ENCODE measurements at places on chromosomes 3 and 15.

DNA sequence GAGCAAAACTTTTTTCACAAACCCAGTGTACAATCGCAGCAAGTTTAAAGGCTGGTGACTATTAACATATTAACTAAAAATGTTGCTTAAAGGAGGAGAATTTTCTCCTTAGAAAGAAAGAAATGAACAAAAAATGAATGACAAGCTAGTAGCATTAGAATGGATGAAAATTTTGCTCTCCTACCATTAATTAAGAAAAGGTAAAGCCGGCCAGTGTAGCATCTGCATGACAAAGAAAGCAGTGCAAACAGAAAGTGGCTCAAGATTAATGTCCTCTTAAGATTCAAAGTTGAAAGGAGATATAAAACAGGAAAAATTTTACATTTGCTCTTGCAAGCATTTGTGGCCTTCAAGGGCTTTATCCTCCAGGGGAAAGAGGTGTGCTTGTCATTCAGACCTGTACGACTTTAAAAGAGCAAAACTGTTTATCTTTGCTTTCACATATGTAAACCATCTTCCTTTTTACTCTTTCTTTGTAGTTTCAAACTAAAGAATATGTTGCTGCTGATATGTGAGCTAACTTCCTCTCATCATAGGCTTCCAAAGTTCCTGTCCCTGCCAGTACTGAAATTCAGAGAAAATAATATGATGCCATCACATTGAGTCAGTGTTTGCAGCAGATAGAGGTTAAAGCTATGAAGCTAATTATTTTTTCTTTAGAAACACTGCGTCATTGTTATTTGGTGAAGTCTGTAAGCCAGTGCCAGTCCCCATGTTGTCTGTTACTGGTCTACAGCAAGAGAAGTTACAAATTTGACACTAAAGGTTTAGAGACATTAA lies 439.1 kb upstream of the GRM7 start:
- no peak for DNase-seq

GRCh38 chr15:20356444-20356910 lies 185.1 kb downstream of the GOLGA6L6 start:
- peak; percentile 55 for DNase-seq

- no peak for DNase-seq
These were observed 405.9 kb downstream of the SOX2 start for GRCh38 chr3:182117583-182117982.

DNA sequence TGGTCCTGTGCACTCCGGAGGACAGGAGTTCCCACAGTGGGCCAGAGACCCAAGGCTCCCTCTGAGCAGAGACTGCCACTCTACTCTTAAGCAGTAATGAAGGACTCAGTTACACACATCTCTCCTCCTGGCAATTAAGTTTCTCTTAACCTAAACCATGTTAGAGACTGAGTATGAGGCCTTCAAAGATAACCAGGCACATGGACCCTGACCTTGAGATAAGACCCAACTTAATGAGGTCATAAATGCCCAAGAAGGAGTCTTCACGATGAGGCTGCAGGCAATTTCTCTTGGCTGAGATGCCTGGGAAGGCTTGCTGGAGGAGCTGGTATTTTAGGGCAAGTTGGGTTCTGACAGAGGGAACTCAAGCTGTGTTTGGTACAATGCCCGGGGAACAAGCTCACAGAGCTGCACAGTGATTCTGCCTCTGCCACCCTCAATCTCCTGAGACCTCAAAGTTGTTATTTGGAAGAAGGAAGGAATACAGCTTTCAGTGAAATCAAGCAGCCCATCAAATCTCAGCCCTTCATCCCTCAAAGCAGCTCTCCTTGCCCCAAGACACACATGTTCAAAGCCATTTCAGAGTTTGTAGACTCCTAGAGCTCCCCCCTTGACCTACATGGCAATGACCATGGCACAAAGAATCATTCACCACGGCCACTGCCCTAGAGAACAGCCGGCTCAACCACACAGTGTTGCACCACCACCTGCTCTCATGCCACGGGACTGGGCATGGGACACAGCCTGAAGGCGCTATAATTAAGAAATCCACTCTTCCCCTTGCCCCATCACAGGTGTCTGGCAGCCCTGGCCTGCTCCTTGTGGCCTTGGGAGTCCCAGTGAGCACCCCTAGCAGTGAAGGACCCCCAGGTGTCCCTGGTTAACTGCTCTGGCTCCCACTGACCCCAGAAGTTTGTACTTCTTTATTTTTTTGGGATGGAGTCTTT lies 7.1 kb downstream of the RMDN3 start:
- no peak for DNase-seq

DNA sequence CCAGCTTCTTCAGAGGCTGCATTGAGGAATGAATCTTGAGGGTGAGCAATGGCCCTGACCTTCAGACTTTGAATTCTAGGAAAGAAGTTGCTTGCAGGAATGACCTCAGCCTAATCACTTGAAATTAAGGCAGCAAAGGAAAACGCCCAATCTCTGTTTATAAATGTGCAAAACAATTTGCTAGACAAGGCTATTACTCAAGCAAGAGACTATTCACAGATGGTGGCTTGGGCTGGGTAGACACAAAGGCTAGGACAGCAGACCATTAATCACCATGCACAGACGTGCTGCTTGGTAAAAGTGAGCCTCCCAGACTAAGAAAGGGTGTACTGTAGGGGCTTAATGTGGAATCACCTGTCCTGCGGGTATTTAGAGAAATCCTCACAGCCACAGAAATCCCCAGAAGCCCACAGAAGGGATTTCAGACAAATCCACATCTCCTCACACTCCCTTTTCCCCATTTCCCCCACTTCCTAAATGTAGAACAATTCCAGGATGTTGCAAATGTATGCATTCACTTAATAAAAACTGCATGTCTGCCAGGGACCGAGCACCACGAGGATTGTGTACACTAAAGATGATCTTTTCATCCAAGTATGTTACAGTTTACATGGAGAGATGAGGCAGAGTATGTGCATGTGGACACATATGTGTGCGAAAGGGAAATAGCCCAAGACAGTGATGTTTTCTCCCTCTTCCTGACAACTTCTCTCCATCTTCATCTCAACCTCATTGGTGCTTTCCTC lies 259.5 kb downstream of the THSD4 start:
- no peak for DNase-seq

- no peak for DNase-seq
These were observed 613.0 kb downstream of the CADM2 start for GRCh38 chr3:85571835-85572234.

GRCh38 chr3:128548426-128549282 lies 55.7 kb upstream of the GATA2 start:
- no peak for DNase-seq

- no peak for DNase-seq
These were observed 1.7 kb upstream of the TGM5 start for GRCh38 chr15:43268111-43269105.

DNA sequence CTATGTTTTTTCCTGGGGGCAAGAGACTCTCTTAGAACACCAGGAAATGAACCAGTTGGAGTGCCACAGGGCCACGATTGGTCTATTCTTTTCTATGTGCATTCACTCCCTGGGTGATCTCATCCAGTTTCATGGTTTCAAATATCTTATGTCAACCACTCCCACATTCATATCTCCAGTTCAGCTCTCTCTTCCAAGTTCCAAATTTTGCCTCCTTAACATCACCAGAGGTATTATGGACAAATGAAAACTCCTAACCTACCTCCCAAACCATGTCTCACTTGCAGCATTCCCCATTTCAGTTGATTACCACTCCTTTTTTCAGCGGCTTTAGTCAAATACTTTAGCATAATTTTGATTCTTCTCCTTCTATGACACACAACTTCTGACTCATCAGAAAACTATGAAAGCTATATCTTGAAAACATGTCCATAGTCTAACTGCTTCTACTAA lies 203.1 kb upstream of the SEMA6D start:
- no peak for DNase-seq

- no peak for DNase-seq
These were observed 68.7 kb upstream of the NMNAT3 start for GRCh38 chr3:139746481-139746880.

GRCh38 chr3:43012174-43012573 lies 33.1 kb downstream of the GASK1A start:
- no peak for DNase-seq

- DNase-seq = no peak
These were observed 93.0 kb downstream of the PGPEP1L start for GRCh38 chr15:98914626-98915025.

DNA sequence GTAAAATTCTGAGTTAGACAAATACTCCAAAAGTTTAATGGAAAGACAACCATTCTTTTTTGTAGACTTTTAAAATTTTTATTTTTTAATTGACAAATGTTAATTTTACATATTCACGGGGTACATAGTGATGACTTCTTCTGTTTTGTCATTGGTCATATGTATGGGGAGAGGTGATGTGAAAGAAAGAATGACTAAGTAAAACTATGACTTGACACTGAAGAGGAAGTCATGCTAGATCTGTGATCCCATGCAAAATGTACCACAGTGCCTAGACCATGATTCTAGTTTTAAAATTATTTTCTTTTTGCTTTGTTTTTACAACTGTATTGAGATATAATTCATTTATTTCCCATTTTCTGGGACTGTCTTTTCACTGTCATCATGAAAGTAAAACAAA lies 281.6 kb downstream of the MBNL1 start:
- DNase-seq = no peak

DNA sequence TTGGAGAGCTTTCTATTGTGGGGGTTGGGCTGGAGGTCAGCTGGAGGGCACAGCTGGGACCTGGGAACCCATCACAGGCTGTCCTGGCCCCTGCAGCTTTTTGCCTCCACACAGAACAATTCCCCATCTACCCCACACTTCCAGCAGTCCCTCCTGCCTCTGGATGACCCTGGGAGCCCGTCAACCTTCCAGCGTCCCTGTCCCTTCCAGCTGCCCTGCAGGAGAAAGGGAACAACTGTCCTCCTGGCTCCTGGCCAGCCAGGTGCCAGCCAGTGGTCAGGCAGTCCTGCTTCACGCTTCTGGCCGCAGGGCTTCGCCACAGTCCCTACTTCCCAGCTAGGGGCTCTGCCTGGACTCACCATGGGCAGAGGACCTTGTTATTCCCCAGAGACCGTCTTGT lies 27.2 kb downstream of the LINGO1 start:
- no peak for DNase-seq

- DNase-seq = peak; percentile 33
These were observed 1.4 kb downstream of the MORF4L1 start for GRCh38 chr15:78873793-78874765.

- no peak for DNase-seq
These were observed 108.3 kb downstream of the IQSEC1 start for GRCh38 chr3:12964711-12965612.

DNA sequence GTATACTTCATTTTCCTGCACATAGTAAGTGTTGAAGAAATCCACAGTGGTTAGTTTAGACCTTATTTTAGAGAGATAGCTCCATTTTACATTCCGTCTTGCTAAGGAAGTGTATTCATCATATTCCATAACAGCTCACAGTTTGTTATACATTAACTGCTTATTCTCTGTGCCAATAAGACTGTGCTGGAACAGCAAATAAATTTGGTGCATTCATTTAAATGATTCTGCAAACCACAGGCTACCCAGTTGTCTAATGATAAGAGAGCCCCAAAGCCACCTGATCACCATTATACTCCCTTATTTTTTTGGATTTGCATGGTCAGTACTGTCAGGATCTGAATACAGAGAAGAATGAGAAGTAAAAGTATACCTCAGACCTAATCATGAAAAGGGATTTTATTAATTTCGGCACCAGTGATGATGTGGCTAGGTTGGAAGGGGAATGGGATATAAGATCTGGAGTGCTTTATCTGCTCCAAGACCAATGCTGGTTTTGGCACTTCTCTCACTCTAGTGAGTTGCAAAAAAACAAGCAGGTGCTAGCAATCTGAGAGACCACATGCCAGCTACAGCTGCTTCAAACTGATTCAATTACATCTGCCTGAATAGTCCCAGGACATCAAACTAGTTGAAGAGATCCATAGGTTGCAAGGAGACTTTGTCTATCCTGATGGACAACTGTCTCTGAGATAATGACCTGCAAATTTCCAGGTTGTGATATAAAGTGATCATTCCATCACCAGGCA lies 254.8 kb downstream of the ZBTB20 start:
- DNase-seq = no peak

GRCh38 chr15:87938031-87938430 lies 318.5 kb downstream of the NTRK3 start:
- no peak for DNase-seq

DNA sequence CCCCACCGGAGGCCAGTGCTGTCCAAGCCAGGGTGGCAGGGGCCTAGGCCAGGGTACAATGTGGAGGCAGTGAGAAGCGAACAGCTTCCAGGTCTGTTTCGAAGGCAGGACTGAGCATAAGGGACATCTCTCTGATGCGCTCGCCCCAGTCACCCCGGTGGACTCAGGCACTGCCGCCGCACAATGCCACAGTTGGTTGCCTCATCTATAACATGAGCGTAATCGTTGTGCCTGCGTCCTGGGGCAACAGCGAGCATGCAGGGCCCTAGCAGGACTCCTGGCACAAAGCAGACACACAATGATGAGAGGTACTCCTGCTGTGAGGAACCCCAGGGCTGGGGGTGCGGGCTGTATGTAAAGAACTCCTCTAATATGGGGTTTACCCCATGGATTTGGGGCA lies 14.1 kb downstream of the HRH1 start:
- DNase-seq = no peak

DNA sequence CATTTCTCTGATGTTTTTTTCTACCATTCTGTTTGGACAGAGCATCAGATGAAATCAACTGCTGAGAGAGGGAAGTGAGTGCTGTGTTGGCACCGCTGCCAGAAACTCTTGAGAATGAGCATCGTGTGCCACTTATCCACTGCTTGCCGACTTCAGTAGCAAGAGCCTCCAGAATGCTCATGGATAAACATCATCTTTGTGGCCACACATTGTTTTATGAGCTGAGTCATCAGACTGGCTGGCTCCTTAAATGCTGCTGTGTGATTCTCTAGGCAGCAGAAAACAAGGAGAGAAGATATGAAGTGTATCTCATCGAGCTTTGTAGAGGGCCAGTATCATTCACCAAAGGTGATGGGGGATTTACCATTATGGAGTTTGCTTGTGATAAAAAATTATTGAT lies 3.4 kb upstream of the DOCK3 start:
- DNase-seq = no peak
